ENCODE measurements at places on chromosomes 2 and 18.

DNA sequence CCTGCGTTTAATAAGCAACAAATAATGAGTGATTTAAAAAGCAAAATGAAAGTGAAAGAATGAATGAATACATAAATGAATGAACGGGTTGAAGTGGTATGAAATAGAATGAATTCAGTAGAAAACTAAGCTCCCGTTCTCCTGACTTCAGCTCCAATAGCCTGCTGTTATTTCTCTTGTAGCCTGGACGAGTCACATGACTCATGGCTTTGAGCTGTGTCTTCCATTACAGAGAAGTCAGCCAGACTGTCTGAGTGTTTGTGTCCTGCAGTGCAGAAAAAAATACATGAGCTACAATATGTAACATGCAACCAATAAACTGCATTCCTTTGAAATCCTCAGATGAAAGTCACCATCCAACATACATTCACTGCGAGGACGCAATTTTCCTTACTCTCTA is 21.2 kb downstream of the SCG2 start:
- DNase-seq: no peak

GRCh38 chr18:28185121-28185520 is 8.2 kb upstream of the CDH2 start:
- DNase-seq: no peak

DNA sequence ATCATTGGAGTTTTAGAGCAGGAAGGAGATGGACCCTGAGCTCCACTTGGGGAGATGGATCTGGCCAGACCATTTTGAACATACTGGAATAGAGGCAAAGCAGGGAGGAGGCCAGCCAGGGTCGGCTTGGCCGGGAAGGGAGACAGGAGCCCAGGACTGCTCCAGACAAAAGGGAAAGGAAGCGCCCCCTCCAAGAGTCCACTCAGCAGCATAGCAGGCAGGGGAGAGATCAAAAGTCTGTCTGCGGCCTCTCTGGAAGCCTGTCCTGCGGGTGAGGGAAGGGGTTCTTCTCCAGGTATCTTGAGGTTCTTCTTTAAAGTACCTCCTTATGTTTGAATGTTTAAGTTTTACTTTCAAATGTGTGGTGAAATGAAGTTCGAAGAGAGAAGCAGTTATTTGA is 126.1 kb downstream of the GBX2 start:
- no peak for DNase-seq

- DNase-seq: no peak
Measured at GRCh38 chr2:68692511-68692910, 42.1 kb upstream of the ARHGAP25 start.

DNA sequence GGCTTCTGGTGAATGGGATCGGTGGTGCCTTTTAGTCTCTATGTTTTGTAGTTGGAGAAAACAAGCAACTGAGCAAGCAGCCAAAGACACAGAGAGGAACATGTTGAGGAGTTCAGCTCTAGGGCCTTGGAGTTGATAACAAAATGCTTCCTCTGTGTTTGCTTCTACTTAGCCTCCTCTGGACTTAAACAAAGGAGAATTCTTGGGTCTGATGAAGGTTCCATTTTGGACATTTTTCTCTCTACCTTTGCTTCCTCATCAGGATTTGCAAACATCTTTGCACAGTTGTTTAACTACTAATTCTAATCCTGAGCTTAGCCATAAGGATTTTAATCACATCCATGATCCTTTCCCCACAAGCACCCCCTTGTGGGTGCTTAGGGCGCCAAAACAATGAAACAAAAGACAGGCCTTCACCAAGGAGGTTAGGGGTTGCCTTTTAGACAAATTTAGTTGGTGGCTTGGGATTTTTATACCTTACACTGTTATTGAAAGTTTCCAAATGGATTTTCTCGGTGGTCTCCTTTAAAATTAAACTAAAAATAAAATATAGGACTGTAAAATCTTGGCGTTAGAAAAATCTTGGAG is 148.5 kb upstream of the SATB2 start:
- DNase-seq: no peak

- no peak for DNase-seq
Measured at GRCh38 chr2:232539298-232540231, at the start of gene CHRNG. CHRNG (plus strand) TSS chr2:232539692; CDS start chr2:232539748, 56 bp downstream.

DNA sequence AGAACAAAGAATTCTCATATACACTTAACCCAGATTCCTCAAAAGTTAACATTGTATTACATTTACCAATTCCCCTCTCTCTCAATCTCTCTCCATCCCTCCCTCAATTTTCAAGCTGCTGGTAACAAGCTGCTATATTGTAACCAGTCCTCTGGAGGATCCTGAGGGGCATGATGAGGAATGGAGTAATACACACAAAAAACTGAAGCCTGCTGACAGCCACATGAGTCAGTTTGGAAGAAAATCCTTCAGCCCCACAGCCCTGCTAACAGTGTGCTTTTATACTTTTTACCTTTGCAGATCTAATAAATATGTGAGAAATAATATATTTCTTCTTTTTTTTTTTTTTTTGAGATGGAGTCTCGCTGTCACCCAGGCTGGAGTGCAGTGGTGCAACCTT is 165.7 kb upstream of the RAB12 start:
- no peak for DNase-seq

DNA sequence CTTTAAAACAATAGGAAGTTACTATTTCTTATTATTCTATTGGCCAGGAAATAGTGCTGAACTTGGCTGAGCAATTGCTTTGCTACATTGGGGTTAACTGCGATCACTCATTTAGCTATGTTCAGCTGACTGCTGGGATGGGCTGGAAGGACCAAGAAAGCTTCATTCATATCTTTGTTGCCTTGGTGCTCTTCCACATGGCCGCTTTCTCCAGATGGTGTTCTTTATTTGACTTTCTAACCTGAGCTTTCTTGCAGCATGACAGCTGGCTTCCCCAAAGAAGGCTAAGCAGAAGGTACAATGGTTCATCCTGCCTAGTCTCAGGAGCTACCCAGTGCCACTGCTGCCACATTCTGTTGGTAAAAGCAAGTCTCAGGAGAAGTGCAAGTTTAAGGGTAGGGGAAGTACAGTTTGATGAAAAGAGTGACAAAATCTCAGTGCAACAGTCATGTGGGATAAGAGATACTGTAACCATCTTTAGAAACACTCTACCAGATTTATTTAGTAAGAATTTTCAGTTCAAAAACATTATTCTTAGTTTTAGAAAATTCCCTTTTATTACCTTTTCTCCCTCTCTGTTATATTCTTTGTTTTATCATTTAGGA is 180.6 kb upstream of the RBMS1 start:
- no peak for DNase-seq

GRCh38 chr18:53115876-53116585 is 776.0 kb downstream of the DCC start:
- DNase-seq: no peak

DNA sequence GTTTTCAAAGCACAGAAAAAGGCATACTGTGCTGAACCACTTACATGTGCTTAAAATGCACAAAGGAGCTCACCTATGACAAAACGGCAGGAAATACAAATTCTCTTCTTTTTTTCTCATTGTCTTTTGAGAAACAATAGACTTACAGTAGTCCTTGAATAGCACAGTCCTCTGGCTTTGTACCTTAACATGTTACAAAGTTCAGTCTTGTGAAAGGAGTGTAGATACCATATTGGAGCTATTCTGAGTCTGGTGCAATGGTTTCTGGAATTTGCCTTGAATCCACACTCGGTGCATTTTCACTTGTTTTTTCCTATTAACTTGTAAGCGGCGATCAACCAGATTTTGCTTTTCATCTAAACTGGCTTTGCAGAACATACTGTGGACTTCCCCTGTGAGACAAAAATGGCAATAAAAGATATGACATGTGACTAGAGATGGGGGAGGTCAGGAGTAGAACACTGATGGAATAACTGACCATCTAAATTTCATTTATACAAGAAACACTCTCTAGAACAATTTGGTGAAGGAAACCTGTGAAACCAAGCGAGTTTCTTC is 109.7 kb downstream of the METTL8 start:
- DNase-seq: no peak

DNA sequence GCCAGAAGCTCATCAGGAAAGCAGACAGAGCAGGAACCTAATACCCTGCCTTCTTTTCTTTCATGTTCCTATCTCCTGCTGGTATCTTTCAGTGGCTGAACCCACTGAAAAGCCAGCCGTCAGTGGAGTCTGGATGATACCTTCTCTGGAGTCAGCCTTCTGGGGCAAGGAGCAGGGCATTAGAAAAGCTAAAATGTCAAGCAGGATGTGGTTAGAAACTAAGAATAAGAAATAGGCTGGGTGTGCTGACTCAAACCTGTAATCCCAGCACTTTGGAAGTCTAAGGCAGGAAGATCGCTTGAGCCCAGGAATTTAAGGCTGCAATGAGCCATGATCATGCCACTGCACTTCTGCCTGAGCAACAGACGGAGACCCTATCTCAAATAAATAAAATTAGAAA is 642.0 kb upstream of the FSHR start:
- no peak for DNase-seq

- DNase-seq: no peak
Measured at GRCh38 chr2:174744111-174744510, 20.2 kb downstream of the CHRNA1 start.

- DNase-seq: no peak
Measured at GRCh38 chr2:199955007-199955338, 318 bp downstream of the TYW5 start.

GRCh38 chr2:9781252-9781651 is 62.0 kb upstream of the TAF1B start:
- no peak for DNase-seq

DNA sequence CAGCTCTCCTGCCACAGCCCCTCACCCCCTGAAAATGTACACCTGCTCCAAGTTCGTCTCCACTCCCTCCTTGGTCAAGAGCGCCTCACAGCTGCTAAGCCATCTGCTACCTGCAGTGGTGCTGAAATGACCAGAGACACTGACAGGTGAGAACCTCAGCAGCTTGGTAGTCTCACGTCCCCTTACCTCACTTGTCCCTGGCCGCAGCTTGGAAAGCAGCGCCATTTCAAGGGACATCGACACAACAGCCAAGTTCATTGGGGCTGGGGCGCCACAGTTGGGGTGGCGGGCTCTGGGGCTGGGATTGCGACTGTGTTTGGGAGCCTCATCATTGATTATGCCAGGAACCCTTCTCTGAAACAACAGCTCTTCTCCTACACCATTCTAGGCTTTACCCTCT is 47.5 kb downstream of the ANKRD44 start:
- no peak for DNase-seq

DNA sequence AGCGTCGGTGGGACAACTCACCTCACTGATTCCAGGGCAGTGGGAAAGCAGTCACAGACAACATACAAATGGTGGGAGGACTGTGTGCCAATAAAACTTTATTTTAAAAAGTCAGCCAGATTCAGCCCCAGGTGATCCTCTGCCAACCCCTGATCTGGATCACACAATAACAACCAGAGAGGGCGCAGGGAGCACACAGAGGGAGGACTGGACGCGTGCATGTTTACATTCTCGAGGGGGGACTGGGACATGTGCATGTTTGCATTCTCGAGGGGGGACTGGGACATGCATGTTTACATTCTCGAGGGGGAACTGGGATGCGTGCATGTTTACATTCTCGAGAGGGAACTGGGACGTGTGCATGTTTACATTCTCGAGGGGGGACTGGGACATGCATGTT is 209.5 kb downstream of the NDUFA10 start:
- no peak for DNase-seq

- DNase-seq: peak; percentile 99
Measured at GRCh38 chr2:64751286-64752260, 97.9 kb upstream of the SERTAD2 start.

GRCh38 chr2:65300761-65301711 is 73.4 kb downstream of the ACTR2 start:
- DNase-seq: no peak

DNA sequence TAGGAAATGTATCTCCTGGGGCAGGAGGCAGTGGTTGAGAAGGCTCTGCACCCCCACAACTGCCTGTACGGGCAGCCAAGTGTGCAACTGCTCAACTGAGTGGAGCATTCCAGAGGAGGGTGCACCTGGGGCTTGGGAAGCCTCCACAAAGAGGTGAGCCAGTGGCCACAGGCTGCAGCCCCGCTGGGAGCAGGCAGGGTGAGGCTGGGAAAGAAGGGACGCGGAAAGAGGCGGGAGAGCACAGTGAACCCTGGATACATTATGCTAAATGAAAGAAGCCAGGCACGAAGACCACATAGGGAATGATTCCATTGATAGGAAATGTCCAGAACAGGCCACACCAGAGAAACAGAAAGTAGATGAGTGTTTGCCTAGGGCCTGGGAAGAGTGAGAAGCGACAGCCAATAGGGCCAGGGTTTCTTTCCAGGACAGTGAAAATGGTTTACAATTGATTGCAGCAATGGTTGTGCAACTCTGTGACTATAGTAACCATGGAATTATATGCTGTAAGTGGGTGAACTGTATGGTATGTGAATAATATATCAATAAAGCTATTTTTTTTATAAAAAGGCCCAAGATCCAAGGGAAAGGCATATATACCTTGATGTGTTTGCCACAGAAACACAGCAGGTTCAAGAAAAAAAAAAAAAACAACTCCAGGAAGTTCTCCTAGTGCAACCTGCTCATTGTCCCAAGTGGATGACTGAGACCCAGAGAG is 82.4 kb downstream of the DDX1 start:
- no peak for DNase-seq

DNA sequence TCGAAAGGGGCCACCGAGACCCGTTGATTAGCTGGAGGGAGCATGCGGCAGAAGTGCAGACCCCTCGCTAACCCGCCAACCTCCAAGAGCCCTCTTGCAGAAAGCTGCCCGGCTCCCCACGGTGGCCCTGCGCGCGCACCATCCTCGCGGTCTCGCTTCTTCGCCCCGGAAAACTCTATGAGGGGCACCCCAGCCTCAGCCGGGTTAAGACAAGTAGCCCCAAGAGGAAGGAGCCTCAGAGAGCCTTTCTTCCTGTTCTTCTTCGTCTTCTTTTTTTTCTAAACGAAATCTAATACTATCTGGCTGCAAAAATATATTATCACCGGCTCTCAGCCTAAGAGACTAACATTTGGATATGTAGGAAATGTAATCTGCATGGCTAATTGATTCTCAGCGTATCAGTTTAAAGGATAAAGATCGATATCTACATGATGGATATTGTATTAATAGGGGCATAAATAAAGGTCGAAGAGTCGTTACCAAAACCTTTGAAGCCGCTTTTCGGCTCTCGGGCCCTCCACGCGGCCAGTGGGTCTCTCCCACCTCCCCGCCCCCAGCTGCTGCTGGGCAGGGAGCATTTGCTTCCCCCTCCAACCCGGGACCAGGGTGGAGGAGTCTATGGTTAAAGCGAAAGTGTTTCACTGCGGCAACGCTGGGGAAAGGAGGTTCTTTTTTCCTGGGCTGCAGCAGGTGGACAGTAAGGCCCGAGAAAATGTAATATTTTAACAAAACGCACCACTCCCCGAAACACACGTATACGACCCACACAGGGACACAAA is 6.1 kb upstream of the PAX3 start:
- DNase-seq: peak; percentile 19

DNA sequence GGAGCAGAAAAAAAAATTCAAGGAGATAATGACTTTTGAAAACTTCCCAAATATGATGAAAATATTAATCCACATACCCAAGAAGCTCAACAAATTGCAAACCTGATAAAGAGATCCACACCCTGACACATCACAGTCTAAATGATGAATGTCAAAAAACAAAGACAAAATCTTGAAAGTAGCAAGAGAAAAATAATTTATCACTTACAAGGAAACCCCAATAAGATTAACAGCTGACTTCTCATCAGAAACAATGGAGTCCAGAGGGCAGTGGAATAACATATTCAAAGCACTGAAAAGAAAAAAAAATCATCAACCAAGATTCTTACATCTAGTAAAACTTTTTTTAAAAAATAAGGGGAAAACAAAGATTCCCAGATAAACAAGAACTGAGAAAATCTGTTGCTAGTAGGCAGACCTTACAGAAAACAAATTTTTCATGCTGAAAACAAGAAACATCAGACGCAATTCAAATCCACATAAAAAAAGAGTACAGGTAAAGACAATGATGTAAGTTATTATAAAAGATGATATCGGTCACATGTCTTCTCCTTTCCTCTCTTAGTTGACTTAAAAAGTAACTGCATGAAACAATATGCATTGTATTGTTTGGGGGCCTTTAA is 21.3 kb downstream of the SLC66A2 start:
- DNase-seq: no peak

Data from RPMI8226 (cell line).